ENCODE measurements at places on chromosomes 4 and X. TPM values are rescaled to one million over a fixed set of nuclear protein-coding genes. Genes with fewer than 3 reads are reported as not detected.

DNA sequence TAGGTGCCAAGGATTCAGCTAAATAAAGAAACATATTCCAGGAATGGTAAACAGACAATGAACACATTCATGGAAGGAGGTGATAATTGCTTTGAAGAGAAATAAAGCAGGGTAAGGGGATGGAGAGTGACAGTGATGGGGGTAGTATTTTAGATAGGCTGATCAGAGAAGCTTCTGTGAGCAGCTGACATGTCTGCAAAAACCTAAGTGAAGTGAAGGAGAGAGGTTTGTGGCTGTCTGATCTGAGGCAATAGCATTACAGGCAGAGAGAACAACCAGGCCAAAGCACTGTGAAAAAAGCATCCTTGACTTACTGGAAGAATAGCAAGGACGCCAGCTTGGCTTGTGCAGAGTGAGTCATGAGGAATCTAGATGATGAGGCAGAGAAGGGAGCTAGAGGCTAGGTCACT is 271.9 kb upstream of the GATB start:
- DNase-seq, result no peak

The TBL1X gene
- 21.4 TPM for total RNA-seq

- no peak for DNase-seq
Observed at GRCh38 chrX:108557580-108557979, 117.9 kb downstream of the COL4A5 start.

The HSFX3 gene
- not detected for total RNA-seq

DNA sequence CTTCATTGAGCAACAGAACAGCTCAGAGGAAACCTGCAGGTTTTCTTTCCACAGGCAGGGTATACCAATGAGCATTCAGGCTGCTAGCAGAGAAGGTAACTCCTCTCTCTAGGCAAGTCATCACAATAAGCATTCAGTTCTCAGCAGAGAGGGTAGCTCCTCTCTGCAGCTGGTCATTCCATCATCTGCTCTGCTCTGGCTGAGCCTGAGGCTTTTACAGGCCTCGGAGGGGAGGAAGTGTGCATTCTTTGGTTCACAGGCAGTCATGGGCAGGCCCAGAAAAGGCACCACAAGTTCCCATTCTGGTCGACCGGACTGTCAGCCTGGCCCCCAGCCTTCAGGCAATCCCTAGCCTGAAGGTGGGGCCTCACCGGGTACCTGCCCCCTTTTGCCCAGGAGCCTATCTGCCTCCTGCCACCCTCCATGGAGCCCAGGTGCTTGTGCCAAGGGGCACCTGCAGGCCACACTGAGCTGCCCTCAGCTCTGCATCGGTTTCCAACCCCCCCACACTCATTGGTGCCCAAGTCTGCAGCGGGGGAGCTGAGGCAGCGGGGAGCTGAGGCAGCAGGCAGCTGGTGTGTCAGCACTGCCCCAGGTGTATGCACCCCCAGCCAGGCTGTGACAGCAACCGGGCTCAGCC is 83.1 kb downstream of the PRDM5 start:
- no peak for DNase-seq

DNA sequence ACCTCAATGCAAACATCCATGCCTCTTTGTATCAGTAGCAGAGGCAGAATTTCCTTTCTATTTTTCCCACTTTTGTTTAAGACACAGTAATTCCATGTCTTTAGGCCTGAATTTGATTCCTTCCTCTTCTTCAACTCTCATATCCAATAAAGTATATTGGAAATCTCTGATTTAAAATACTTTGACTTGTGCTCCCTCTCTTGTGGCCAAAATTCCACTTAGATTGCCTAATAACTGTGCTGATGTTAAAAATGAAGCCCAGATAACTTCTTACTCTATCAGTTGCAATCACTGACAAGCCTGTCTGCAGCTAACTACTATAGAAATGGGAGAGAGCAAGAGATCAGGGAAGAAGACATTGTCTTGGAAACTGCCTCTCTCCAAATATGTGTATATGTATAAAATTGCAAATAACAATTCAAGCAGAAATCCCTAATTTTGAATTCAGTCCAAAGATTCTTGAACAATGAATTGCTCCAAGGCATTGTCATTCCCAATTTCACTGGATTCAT is 163.5 kb upstream of the SPIN4 start:
- no peak for DNase-seq

- no peak for DNase-seq
Observed at GRCh38 chrX:20531667-20532066, 265.0 kb upstream of the RPS6KA3 start.

GRCh38 chr4:79184476-79184875 is 141.4 kb downstream of the NAA11 start:
- no peak for DNase-seq

Data from dorsolateral prefrontal cortex (tissue), 122 donors.